Epithelial cell of proximal tubule (primary cell): ENCODE measurements at places on chromosomes 3 and 15.

- DNase-seq: no peak
These were observed 4.6 kb upstream of the QRICH1 start for GRCh38 chr3:49098429-49098828.

- no peak for DNase-seq
These were observed 30.2 kb upstream of the SNRPN start for GRCh38 chr15:24924621-24925020.

- DNase-seq: no peak
These were observed 139.4 kb downstream of the NECTIN3 start for GRCh38 chr3:111210866-111211564.

DNA sequence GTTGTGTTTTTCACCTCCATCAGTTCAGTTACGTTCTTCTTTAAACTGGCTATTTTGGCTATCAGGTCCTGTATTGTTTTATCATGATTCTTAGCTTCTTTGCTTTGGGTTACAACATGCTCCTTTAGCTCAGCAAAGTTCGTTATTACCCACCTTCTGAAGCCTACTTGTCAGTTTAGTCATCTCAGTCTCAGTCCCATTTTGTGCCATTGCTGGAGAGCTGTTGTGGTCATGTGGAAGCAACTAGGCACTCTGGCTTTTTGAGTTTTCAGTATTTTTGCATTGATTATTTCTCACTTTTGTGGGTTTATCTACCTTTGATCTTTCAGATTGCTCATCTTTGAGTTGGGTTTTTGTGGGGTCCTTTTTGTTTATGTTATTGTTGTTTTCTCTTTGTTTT is 151.3 kb downstream of the CFAP20DC start:
- DNase-seq: no peak

DNA sequence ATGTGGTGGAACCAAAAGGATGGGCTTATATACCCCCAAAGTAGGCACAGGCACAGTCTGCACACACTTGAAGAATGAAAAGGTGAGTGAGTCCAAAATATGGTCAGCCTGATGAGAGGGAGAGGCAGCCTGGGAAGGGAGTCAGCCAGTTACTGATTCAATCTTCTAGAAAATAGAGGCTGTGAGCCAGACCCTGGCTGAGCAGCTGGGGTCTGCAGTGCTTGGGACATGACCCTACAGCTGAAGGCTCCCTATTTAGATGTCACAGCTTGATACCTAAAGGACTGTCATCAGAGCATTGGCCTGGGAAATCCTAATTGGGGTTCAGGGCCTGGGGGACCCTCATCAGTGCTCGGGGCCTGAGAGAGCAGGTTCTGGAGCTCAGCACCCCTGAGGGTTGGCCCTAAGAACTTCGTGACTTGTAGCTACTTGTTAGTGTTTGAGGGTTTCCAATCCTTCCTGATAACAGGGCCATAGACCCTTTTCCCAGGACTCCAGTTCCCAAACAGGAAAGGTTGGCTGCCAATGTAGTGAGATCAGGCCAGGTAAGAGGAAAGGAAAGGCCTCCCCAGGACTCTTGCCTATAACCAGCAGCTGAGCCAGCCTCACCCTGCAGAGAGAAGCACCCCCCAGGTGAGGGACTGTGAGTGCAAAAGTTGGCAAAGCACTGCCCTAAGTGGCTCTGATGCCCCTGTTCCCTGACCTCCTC is 54.7 kb upstream of the SLCO2A1 start:
- DNase-seq: no peak

DNA sequence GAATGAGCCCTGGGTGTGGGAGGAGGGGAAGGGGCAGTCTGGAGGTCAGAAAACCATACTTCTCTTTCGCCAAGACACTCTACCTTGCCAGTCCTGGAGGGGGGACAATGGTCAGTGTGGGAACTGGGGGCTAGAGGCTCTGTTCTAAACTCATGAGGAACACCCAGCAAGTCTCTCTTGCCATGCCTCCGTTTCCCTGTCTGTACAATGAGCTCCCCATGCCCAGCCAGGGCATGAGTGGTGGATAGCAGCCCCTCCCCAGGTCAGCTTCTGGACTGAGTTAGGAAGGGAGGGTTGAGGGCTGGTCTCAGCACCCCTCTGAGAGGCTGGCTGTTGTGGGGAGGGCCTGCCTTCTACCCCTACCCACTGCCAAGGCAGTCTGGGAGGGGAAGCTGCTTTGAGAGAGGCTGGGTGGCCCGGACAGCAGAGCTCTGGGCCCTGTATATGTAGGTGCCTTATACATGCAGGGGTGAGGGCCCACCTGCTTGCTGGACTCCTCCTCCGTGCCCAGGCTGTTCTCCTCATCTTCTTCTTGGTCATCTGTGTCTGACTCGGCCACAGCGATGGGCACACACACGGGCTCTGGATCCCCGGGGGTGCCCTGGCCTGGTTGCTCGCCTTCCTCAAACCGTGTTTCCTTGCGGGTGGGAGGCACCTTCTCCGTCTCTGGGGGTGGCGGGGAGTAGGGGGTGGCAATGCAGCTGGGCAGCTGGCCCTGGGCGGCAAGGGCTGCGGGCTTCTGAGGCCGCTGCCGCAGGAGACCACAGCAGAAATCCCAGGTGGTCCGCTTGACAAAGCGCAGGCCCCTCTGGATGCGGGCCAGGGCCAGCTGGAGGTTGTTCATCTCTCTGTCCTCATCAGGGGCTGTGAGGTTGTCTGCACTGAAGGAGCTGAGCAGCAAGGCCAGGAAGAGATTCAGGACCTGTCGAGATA is 68.8 kb downstream of the SCN5A start:
- DNase-seq: no peak

GRCh38 chr3:4320096-4320911 is 17.1 kb downstream of the SETMAR start:
- no peak for DNase-seq

- no peak for DNase-seq
These were observed 1016.8 kb downstream of the NTRK3 start for GRCh38 chr15:87239582-87240230.

DNA sequence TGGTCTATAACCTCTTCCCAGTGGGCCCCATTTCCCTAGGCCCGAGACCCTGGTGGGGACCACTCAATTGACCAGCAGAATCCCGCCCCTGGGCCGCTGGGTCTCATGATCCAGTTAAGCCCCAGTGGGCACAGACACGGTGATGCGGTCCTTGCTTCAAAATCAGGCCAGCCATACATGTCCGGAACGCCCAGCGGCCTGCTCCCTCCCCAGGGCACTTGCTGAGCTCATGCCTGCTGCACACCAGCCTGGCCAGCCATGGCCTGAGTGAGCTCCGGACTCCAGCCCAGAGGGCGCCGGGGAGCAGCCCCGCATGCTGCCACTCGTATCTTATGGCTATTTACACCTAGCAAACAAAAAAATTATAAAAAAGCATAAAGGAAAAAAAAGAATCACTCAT is 34.4 kb upstream of the IQSEC1 start:
- no peak for DNase-seq

DNA sequence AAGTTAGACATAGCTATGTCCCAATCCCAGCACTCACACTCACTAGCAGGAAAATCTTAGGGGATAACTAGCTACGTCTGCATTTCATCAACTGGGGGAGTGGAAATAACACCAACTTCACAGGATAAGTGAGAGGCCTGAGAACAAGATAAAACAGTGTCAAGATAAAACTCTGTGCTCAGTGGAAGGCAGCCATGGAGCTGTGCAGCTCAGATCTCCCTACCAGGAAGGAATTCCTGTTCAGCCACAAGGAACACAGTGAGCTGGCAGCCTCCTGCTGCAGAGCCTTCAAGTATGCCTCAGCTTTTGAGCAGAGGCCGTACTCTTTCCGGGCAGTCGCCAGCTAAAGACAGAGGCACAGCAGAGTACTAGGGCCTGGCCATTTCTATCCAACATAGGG is 115.8 kb upstream of the TOPAZ1 start:
- DNase-seq: no peak

DNA sequence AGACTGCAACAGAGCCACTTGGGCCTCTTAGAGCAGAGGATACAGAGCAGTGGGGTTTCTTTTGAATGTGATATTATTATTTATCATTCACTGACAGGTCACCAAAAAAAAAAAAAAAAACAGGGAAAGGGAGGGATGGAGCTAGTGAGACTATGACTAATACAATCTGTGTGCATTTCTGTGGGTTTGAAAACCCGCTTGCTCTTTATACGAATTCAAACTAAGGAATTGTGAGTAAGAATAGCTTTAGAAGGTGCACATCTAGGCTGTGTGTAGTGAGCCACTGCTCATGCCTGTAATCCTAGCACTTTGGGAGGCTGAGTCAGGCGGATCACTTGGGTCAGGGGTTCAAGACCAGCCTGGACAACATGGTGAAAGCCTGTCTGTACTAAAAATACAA is 186.6 kb upstream of the MANF start:
- no peak for DNase-seq

GRCh38 chr3:15330031-15330596 is 2.3 kb downstream of the SH3BP5 start:
- no peak for DNase-seq

GRCh38 chr15:71508081-71508682 is 302.2 kb upstream of the NR2E3 start:
- no peak for DNase-seq

DNA sequence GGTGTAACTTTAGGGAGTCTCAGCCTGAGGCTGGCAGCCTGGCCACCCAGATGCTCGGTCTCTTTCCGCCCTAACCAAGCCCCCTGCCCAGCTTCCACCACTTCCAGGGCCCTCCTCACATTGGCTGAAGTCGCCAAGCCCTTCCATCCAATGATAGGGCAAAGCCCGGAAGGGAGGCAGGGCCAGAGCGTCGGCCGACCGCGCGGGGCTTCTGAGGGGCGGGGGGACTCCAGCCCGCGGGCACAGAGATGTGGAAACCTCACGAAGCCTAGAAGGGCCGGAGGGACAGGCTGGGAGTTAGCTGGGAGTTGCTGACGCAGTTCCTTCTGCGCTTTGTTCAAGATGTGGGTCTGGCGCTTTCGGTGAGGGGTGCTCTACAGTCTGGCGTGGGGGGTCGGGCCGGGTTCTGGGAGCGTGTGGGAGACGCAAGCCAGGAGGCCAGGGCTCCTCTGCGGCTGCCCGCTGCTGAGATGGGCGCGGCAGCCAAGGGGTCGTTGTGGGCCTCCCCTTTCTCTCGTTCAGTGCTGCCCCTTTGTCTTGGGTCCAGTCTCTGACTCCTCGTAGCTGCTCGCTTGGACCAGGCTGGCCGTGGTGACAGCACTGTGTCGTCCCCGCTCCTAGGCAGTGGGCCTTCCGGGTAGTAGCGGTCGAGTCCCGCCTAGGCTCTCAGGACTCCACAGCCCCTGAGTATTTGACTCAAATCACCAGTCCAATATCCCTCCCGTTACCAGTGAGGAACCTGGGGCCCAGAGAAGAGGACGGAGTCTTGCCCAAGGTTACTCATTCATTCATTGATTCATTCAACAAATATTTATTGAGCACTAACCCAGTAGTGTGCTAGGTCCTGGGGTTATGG is at the start of gene ZNF660:
ZNF660 (plus strand) TSS at position 319 of the 856 bp plus-strand sequence. CDS start 9,230 bp downstream, outside the sequence.
- DNase-seq: peak; percentile 35
